Stimulated activated CD8-positive, alpha-beta memory T cell treated with anti-CD3 and anti-CD28 coated beads, Interleukin-7, amount 100 ng/mL, for 1 hour (primary cell): ENCODE measurements at places on chromosomes 6 and 20.

DNA sequence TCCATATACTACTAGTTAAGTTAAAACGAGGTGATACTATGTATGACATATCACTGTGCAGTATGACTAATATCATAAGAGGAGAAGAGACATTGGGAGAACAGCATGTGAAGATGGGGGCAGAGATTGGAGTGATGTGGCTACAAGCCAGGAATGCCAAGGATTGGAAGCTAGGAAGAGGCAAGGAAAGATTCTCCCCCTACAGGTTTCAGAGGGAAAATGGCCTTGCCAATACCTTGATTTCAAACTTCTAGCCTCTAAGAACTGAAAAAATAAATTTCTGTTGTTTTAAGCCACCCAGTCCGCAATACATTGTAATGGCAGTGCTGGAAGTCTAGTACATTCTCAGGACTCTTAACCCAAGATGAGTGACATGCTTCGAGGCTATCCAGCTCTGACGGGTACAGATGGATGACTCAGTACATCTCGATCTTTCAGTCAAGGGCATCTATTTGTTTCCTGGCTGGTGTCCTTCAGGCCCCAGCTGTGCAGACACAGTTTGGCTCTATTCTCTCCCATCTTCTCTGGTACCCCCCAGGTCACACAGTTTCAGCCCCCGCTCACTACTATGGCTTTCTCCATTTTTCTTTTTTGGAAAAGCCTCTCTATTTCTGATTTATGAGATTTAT lies 55.5 kb upstream of the THEMIS start:
- DNase-seq, result no peak

GRCh38 chr6:167569879-167570278 lies 245.0 kb downstream of the TTLL2 start:
- no peak for DNase-seq

DNA sequence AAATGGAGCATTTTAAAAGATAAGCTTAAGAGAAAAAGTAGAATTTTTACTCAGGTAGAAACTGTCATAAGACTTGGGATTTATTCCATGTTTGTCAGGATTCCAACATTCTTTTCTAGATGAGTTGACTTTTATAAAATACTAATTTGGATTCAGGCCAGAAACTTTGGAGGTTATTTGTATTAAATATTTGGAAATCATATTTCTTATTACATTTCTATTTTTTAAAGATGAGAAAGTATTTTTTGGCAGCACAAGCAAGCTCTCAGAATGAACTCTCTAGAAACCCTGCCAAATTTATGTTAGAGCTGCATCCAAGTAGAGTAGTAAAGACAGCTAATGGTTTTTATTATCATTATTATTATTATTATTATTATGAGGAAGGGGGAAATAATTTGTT lies 1014.9 kb upstream of the GJE1 start:
- DNase-seq, result no peak

- DNase-seq, result no peak
Measured at GRCh38 chr20:21709535-21709904, 4.1 kb downstream of the PAX1 start.

- no peak for DNase-seq
Measured at GRCh38 chr6:47256361-47256760, 53.3 kb downstream of the TNFRSF21 start.

DNA sequence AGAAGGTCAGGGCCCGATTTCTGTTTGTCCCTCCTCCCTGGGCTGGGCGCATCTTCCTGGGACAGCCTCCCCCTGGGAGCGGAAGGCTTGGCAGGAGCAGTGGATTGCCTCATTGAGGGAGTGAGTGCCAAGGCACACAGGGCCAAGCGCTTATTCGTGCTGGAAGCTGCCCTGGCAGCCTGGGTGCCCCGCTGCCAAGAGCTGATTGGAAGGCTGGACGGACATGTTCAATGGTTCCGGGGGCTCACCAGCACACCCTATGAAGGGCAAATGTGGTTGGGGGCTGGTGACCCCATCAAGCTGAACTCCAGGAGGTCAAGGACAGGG lies 10.3 kb upstream of the ZNF831 start:
- no peak for DNase-seq

DNA sequence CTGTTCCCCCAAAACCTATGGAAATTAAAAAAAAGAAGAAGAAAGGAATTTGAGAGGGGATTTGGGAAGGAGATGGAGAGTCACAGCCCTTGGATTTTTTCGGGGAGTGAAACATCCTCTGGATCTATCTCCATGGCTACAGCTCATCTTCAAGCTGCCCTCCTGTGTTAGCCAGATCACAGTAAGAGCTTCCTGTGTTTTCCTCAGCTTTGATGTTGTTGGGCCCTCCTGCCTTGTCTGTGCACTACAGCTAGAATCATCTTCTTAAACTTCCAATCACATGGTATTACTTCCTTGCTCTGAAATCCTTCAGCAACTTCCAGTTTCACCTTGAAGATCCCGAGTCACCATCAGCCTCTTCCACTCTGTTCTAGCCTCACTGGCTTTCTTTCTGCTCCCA lies 207.8 kb upstream of the ZFP64 start:
- no peak for DNase-seq
